Stimulated activated CD4-positive, alpha-beta T cell treated with anti-CD3 and anti-CD28 coated beads, Interleukin-2, amount 100 ng/mL, for 48 hours (primary cell): ENCODE measurements at places on chromosomes 3 and 15.

DNA sequence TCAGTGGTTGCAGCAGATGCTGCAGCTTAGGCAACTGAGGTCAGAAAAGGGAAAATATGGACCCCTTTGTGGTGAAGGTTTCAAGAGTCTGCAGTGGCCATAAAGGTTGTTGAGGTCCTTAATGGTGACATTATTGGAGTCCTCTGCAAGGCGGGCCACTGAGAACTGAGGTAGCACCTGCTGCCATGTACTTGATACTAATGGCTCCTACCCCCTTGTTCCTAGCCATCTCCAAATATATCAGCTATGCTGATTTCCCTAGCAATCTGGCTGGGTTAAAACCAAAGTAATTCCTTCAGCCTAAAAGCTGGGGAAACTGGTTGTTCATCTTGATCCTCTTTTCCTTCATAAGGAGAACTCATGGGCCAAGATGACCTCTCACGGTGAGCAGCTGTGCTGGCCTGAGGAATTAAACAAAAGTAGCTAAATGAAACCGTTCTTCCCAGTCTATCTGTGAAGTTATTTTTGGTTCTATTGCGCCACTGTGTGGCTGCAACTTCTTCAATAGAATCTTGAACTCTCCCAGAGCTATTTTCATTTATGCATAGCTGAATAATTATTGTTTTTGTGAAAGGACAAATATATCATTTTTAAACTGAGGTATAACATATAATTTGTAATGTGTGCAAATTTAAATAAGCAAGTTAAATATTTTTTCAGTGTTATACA lies 76.1 kb upstream of the PLSCR4 start:
- DNase-seq: no peak

GRCh38 chr3:13352621-13353131 lies 67.4 kb downstream of the NUP210 start:
- DNase-seq: no peak

- DNase-seq: no peak
Observed at GRCh38 chr3:8775181-8775580, 5.8 kb upstream of the OXTR start.

DNA sequence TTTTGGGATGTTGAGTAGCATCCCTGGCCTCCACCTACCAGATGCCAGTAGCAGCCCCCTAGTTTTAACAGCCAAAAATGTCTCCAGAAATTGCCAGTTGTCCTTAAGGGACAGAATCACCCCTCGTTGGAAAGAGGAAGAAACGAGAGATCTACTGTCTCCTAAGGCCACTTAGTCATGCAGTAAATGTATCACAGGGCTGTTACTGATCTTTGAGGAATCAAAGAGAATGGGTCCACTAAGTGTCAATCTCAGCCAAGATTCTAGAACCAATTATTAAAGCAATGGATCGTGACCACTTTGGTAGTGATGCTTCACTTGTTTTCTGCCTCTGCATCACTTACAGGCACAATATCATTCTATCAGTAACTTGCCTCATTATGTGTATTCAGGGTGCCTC lies 26.4 kb downstream of the POLG start:
- no peak for DNase-seq

- DNase-seq: no peak
Observed at GRCh38 chr15:71810256-71811035, at the start of gene NR2E3. Gene NR2E3 (plus strand): TSS chr15:71810554. CDS start chr15:71810744, 190 bp downstream.

GRCh38 chr3:66464512-66464894 lies 36.3 kb downstream of the LRIG1 start:
- no peak for DNase-seq

- DNase-seq: no peak
Observed at GRCh38 chr3:66395635-66396034, 105.2 kb downstream of the LRIG1 start.

DNA sequence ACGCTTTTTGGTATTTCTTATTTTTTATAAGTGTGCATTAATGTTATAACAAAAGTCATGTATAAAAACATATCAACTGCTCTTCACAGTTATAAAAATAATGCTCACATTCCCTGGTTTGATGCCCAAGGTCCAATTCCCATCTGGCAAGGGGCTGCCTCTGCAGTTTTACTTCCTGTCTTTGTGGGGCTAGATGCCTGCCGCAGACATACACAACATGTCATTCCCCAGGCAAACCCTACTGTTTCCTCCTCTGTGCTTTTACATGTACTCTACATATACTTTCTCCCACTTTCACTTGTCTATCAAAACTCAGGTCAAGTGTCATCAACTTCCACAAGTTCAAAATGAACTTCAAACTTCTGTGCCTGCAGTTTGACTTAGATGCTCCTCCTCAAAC lies 60.5 kb upstream of the ETV5 start:
- DNase-seq: no peak

DNA sequence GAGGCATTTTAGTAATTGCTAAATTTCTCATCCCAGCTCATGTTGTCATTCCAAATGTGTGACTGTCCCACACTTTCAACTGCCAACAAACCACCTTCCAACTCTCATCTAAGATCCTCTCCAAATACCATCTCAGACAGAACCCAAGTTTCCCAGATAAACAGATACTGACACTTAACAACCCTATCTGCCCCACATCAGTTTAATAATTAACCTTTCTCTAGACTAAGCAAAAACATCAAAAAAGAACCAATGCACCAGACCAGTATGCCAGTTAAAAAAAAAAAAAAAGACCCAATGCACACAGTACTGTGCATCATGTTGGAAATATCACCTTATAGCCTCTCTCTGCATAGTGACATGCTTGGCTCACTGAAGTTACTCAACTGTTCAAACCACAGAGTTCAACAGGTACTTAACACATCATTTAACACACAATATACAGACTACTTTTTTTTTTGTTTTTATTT lies 5.5 kb downstream of the SFMBT1 start:
- no peak for DNase-seq

DNA sequence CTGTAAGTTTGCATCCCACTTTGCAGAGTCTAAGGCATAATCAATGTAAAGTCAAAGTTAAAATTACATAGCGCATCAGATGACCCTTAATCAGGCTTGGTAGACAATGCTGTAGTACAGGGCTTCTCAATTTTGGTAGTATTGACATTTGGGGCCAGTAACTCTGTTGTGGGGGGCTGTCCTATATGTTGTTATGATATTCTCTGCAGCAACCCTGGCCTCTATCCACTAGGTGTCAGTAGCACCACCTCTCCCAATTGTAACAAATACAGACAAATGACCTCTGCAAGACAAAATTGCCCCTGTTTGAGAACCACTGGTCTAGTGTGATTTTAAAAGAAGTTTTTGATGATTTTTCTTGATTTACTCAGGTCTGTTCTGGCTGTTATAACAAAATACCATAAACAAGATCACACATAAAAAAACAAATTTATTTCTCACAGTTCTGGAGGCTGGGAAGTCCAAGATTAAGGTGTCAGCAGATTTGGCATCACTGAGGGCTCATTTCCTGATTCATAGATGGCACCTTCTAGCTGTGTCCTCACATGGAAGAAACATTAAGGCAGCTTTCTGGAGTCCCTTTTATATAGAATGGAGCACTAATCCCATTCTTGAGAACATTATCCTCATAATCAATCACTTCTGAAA lies 37.6 kb upstream of the SLC9A9 start:
- peak; percentile 8 for DNase-seq

- no peak for DNase-seq
Observed at GRCh38 chr15:67472957-67473356, 48.0 kb upstream of the C15orf61 start.

DNA sequence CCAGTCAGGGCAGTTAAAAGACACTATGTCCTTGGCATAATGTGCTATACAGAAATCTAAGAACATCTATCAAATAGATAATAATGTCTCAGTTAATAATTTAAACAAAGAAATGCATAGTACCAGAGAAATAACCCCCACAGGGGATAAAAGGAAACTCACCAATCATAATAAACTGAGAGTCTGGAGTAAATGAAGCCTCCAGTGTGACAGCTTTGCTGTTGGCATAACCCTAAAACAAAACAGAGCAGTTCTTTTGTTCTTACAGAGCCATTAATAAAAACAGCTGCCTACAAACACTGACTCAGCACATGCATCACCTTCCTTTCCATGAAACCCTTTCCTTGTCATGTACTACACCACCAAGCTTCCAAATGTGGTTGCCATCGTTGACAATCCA lies 13.5 kb downstream of the PPM1M start:
- DNase-seq: no peak

DNA sequence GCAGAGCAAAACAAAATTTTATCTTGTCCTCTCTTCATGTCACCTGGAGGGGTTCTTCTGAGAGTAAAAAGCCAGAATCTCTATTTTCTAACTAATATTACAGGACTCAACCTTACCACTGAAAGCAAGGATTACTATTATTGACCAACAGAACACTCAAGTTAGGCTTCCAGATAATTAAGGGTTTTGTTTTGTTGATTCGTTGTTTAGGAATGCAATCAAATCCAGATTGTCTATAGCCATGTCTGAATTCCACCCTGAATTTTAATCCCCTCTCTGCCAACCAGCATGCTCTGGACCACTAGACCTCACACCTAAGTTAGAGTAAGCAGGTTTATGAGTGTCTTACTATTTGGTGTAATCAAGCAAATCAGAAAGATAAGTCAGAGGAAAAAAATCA lies 90.7 kb downstream of the PEAK1 start:
- DNase-seq: no peak
